ENCODE measurements at places on chromosomes 11 and 22. TPM values are rescaled to one million over a fixed set of nuclear protein-coding genes. Genes with fewer than 3 reads are reported as not detected.

The ARHGEF17 gene
- total RNA-seq: 59.7 TPM

The LIMK2 gene
- total RNA-seq: 128 TPM

The PRR33 gene
- not detected for total RNA-seq

The PNPLA5 gene
- not detected for total RNA-seq

- H3K4me1 ChIP-seq: peaks cover 14% of the 10 kb centered on the region
- H3K27me3 ChIP-seq: no peaks in the 10 kb centered on the region
- H3K36me3 ChIP-seq: no peaks in the 10 kb centered on the region
- no peak overlapping the region for H3K4me3 ChIP-seq
These were observed 17.0 kb downstream of the ARRB1 start for GRCh38 chr11:75334402-75334891.

DNA sequence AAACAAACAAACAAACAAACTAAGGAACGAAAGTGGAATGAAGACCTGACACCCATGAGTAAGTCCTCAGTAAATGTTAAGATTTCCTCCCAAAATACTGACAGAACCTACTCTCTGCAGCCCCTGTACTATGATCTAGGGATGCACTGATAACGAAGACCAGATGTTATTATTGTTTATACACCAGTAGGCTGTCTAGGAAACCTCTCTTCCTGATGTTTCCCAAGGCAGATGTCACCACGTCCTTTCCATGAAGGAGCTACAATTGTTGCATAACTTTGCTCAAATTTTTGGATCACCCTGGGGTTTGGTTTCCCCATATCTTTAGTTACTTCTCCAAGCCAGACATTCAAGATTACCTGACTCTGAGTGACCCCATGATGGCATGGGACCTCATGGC lies 340.7 kb downstream of the MIAT start:
- H3K27me3 ChIP-seq: no peaks in the 10 kb centered on the region
- H3K36me3 ChIP-seq: no peaks in the 10 kb centered on the region
- H3K27ac ChIP-seq: no peak overlapping the region
- no peak for DNase-seq
- H3K4me1 ChIP-seq: no peaks in the 10 kb centered on the region
- H3K4me3 ChIP-seq: no peak overlapping the region

- no peak overlapping the region for H3K27ac ChIP-seq
- H3K27me3 ChIP-seq: no peaks in the 10 kb centered on the region
- no peak overlapping the region for H3K4me3 ChIP-seq
- H3K4me1 ChIP-seq: no peaks in the 10 kb centered on the region
- DNase-seq: no peak
These were observed 19.3 kb upstream of the MIEF1 start for GRCh38 chr22:39482768-39483167.

GRCh38 chr11:68312117-68312779 lies at the start of gene LRP5:
Gene LRP5 (plus strand): TSS chr11:68312591. CDS start chr11:68312715, 124 bp downstream.
- no peaks in the 10 kb centered on the region for H3K36me3 ChIP-seq
- no peaks in the 10 kb centered on the region for H3K27me3 ChIP-seq
- peak within 1 kb of the TSS; percentile 73 for H3K4me3 ChIP-seq
- DNase-seq: no peak
- peaks cover 32% of the 10 kb centered on the region for H3K4me1 ChIP-seq
- peak within 1 kb of the TSS; percentile 56 for H3K27ac ChIP-seq

DNA sequence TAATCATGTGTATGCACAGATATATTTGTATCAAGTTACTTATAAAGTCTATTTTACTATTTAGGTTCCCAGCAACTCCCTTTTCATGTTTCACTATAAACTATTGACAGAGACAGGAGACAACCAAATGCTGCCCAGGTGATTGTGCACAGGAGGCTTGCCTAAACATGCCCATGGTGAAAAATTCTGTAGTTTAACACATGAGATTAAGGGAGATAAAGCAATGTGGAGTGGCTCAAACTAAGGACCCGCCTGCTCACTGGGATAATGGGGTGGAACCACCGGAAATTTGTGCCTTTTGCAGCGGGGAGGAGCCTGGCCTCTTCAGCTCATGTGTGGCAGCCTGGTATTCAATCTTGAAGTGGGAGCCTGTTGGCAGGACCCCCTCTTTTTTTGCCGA lies 459.5 kb upstream of the CNTN5 start:
- no peak for DNase-seq
- no peak overlapping the region for H3K27ac ChIP-seq
- peaks cover 8% of the 10 kb centered on the region for H3K4me1 ChIP-seq
- no peaks in the 10 kb centered on the region for H3K27me3 ChIP-seq

GRCh38 chr11:2303627-2304505 lies 2.1 kb downstream of the TSPAN32 start:
- peaks cover 11% of the 10 kb centered on the region for H3K4me1 ChIP-seq
- no peak overlapping the region for H3K4me3 ChIP-seq
